ENCODE measurements at places on chromosomes 2 and 18.
A peak's percentile ranks its signal among the peaks of the same experiment; 100 is the strongest.

DNA sequence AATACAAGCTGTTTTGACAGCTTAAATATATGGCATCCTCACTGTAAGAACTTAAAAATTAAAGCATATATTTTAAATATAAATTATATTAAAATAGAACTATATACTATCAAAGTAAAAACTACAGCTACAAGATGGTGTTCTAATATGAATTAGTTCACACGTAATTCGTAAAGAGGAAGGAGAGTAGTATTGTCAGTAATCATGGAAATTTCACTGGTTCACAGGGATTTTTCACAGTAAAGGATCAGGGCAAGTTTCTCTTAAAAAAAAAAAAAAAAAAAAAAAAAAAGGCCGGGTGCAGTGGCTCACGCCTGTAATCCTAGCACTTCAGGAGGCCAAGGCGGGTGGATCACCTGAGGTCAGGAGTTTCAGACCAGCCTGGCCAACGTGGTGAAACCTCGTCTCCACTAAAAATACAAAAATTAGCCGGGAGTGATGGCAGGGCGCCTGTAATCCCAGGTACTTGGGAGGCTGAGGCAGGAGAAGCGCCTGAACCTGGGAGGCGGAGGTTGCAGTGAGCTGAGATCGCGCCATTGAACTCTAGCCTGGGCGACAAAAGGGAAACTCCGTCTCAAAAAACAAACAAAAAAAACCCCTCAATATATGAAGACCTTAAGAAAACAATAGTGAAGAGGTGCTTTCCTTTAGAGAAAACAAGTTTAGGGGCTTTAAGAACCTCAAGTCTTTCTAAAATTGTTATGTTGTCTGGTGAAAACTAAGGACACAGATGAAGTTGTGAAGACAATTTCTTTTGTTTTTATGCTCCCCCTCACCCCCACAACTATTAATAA, 32.5 kb downstream of the PNO1 start:
- no peak for DNase-seq

DNA sequence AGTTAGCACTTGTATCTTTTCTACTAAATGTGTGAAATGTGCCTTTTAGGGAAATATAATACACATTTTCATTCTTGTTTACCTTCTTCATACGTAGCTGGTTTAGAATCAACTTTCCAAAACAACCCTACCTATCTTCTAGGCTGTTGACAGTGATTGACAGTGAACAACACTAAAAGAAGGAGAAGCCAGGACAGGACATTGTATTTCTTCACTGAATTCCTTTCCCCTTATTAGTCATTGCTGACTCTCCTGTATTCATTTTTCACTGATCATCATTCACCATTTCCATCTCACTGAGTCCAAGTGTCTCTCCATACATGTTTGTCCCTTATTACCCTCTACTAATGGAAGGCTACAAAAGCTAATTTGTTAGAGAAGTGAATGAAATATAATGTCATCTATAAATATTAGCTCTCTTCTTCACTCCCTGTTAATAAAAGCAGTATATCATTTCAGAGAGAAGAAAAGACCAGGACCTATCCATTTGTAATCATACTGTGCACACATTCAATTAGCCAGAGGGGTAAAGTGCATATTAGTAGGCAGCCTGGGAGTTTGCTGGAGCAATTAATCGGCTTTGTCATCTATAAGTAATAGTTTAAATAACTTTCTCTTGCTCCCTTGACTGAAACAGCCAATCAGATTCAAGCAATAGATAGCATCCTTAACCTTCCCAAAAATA, 192.5 kb upstream of the FOSL2 start:
- no peak for DNase-seq

DNA sequence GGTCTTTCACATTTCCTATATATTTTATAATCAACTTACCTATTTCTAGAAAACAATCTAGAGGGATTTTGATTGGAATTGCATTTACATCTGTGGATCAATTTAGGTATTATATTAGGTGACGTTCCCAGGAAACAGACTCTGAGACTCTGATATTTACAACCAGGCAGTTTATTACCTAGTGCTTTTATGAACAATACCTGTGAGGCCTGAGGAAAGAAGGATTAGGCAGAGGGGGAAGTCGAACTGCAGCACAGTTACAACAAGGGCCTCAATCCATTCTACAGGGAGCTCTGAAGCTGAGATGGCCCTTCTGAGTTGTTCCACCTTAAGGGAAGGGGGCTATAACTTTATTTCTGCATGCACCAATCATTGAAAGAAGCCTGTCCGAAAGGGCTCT, 206.9 kb downstream of the MYO1B start:
- no peak for DNase-seq

DNA sequence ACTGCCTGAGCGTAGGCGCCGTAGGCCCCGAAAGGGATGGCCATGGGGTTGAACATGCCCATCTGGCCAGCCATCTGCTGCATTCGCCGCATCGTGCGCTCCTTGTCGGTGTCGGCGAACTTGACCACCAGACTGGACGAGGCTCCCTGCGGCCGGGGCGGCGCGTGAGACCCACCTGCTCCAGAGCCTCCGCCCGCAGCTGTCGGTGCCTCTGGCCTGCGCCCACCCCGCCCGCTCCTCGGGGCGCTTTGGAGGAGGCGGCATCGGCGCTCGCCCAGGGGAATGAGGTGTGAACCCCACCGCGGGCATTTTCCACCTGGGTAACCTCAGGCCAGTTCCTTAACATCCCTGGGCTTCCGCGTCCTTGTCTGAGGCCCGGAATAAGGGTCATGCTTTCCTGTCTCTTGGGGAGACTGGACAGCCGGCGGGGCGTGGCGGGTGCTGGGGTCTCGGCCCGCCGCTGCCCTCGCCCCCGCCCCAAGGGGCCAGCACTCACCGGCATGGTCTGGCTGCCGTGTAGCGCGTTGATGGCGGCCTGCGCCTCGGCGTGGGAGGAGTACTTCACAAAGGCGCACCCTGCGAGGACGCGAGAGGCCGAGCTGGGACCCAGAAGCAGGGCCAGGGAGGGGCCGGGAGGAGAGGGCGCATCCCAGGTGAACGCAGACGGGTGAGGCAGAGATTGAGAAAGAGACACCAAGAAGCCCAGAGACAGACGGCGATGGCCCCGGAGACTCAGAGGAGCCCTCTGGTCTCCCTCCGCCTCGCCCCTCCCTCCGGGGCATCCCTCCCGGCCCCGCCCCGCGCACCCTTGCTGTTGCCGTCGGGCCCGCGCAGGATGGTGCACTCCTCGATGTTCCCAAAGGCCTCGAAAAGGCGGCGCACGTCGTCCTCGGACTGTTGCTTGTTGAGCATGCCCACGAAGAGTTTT, 291.0 kb downstream of the CELF4 start:
- DNase-seq, result no peak

DNA sequence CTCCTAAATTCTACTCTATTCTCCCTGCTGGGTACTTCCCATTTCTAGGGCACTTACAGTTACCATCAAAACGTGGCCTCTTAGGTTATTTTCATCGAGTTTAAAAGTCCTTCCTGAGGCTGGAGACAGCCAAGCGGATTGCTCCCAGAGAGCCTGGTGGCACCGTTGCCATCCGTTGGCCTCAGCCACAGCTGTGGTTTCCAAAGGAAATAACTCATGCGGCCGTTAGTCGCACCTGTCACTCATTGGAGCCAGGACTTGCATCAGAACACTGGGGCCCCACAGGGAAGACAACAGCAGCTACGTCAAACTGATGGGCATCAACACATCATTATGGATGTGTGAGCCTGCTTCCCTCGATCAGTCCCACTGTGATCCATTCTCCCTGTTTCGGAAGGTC, 453.4 kb downstream of the BCL11A start:
- DNase-seq, result no peak

DNA sequence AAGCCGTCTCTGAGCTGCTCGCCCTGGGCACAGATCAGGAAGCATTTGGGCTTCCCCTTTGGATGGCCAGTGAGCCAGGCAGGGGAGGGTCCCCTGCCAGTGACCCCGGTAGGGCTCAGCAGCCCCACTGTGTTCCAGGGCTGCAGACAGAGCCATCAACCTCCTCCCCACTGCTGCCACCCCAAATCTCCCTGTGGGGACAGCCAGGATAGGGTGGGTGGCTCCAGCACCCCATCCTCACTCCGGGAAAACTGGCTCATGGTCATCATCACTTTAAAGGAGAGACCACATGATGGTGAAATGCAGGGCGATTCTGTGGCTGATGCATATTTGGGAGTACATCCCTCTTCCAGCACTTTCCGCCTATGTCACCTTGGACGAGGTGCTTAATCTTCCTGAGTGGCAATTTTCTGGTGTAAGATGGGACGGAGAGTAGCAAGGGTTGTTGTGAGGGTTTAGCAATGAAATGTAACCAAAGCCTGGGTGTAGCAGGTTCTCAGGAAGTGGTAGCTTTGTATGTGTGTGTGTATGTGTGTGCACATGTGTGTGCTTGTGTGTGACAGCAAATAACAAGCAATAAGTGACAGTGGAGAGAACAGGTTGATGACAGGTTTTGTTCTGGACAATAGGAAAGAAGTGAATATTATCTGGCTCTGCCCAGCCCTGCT, 61.8 kb downstream of the ACAA2 start:
- peak; percentile 53 for DNase-seq

- DNase-seq, result no peak
These were observed 414.8 kb upstream of the HS6ST1 start for GRCh38 chr2:128733450-128733849.

GRCh38 chr2:235709969-235710879, 216.4 kb downstream of the AGAP1 start:
- no peak for DNase-seq

DNA sequence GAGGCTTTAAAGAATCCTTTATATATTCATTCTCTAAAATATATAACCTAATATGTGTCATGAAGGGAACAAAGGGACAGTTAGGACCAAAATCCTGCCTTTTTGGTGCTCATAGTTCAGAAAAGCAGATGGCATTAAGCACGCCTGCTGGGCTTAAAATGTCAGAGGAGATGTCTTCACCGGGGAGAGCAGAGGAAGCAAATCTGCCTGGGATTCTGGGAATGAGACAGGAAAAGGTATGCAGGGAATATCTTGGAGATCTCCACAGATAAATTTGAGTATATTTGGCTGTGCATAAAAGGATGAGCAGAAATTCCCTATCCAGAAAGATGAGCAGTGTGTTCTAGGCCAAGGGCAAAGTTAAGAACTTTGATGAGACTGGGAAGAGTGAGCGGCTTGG, 45.5 kb downstream of the FSHR start:
- no peak for DNase-seq

DNA sequence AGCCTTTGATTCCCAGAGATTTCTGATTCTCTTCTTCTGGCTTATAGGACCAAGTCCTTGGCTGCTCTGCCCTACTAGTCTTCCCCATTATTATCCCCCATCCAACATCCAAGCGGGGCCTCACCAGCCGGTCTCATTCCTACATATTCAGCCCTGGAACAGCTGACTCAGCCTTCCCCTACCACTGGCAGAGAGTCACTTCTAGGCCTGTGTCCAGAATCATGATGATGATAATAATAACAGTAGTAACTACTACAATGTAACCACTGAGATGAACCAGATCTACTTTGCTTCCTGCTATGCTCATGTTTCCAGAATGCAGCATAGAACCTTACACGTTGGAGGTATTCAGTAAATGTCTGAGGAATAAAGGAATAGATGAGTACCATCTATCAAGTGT, 295.2 kb downstream of the SRBD1 start:
- no peak for DNase-seq

DNA sequence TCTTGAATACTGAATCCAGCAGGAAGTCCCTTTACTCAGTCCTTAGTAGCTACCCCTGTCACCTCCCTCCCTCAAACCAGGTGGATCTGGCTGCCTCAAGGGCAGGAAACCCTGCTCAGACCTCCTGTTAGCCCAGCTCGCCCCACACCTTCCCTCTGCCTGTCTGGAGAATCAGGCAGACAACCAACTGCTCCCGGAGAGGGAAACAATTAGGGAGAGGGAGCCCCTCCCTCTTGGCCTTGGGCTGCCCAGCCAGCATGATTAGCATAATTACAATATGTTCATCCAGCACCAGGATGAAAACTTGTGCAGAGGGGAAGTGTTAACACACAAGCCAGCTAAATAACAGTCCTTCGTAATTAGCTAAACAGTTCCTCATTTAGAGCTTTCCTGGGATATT, 185.5 kb downstream of the C1D start:
- DNase-seq, result no peak

DNA sequence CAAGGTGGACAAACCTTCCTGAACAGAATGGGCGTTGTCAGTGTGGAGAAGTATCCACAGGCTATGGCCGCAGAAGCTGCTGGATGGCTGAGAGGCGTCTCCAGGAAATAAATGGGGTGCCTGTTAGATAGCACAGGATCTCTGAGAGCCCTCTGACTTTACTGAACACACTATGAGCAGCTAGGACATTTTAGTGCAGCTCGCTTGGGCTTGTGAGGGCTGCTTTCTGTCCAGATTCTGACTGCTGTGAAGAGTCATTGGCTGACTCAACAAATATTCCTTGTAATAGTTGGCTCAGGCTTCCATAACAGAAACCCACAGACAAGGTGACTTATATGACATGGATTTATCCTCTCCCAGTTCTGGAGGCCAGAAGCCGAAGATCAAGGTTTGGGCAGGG, 100.2 kb upstream of the SNTG2 start:
- DNase-seq, result no peak
